ENCODE measurements at places on chromosomes 3 and 15.

DNA sequence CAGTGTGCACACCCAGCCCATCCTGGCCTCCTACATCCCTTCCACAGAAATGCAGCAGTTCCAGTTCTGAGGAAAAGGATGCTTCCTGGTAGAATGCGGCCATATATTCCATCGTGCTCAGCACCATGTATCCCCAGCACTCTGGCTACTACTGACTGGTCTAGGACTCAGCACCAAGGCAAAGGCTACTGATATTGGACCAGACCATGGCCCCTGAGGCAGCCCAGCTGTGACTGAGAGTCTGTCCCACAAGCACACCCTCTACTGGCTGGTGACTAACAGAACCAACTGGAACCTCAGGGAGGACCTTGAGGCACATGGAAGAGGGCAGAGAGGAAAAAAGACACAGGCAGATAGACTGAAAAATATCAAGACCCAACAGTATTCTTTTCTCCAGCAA, 30.0 kb downstream of the TARS3 start:
- DNase-seq: no peak

DNA sequence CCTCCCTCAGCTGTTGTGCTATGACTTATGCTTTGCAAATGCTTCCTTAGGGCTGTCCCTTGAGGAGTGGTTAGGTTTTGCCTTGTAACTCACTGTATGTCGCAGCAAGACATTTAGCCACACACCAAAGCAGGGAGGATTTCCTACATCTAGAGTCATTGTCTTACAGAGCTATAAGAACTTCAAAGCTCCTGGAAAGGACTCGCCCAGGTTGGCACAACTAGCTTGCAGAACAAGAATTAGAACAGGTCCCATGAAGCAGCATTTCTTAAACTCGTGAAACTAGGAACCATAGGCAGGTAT, 19.4 kb upstream of the ACAP2 start:
- no peak for DNase-seq

DNA sequence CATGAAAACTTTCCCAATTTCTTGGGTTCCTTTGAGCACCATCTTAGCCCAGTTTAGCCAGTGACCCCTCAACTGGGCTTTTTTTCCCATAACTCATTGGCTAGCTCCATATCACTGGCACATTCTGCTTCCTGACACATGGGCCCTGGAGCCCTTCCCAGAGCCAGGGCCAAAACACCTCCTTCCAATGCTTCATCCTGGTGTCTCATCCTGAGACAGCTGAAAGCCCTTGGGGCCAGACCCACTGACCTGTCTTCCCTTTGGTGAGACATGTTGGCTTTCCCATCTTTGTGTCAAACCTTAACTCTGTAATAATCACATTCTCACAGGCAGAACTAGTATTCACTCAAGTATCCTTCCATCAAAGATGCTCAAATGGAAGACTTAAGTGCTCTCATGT, 82.6 kb upstream of the SMAD3 start:
- no peak for DNase-seq

DNA sequence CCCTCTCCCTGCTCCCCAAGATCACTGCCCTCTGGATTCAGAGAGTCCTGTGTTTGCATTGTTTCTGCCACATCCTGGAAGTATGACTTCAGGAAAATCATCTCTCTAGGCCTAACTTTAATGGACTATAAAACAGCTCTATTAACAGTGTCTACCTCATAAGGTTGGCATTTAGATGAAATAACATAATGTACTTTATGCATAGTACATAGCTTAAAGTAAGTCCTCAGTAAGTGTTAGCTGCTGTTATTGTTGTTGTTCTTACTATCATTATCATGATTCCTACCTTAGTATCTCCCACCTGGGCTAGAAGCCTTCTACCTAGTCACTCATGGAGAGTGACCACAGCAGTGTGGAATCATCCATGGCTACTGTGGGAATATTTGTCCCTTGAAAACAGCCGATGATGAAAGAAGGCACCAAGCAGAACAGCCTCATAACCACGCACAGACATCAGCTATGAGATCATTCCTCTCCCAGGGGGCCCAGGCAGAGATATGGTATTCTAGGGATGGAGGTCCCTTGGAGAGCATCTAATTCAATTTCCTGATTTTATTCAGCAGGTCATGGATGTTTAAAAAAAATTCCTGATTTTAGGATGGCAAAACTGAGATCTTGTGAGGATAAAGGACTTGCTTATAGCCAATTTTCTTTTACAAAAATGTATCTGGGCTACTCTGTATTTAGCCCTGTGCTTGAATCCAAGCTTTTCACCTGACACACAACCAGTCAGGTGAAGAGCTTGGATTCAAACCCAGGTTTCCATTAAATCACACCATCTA, 1.9 kb downstream of the FSD2 start:
- DNase-seq: no peak

DNA sequence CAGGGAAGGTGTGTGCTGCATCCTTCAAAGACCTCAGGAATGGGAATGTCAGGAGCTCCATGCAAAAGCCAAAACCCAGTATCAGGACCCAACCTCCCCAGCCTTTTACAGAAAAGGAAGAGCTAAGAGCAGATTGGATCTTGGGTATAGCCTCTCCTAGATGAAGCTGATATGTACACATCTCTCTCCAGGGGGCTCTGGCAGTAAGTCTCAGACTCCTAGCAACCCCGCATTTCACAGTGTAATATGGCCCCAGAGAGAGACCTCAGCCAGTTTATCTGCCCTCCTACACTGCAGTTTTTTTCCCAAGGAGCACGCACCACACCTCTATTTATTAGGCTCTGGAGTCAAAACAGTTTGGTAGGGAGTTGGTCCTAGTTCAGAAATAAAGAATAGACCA, 88.2 kb downstream of the RBPMS2 start:
- DNase-seq: no peak

- no peak for DNase-seq
Measured at GRCh38 chr3:189458528-189458927, 172.7 kb upstream of the TP63 start.

GRCh38 chr3:183777016-183777618, 48.3 kb downstream of the MAP6D1 start:
- DNase-seq: no peak

DNA sequence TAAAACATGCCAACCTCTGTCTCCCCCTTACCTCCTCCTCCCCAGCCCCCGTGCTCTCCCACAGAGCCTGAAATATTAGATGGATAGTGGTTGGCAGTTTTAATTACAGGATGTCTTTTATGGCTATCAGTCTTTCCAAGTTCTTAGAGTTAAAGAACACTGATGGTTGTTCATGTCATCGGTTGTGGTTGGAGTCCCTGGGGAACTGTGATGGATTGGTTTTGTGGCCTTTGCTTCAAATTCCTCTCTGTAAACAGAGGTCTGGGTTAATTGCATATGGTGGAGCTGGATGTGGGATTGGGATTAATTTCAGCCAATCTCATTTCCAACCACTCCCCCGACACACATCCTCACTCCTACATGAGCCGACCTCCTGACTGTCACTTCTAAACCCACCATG, 164.5 kb upstream of the PROK2 start:
- DNase-seq: no peak

DNA sequence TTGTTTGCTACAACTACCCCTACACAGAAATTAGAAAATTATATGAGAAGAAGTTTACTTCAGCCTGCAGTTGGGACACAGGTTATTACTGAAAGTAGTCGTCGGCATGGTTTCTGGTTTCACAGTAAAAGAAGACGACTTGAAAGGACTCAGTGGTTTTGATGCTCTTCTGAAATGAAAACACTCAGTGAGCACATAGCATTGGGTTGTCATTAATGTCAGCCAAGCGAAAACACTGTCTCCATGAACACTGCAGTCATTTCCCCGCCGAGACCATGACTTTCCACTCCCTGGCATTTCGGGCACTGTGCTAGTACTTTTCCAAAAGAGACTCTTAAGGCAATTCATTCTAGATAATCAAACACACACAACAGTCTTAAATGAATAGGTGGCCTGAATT, 69.2 kb upstream of the ICE2 start:
- DNase-seq: peak; percentile 44

- no peak for DNase-seq
Measured at GRCh38 chr15:77901921-77902750, 175.4 kb downstream of the TBC1D2B start.

- DNase-seq: no peak
Measured at GRCh38 chr3:58569287-58570001, 7.7 kb downstream of the FAM107A start.

GRCh38 chr3:144770281-144770680, 798.7 kb downstream of the DIPK2A start:
- no peak for DNase-seq

GRCh38 chr3:42349765-42350594, 60.4 kb downstream of the LYZL4 start:
- no peak for DNase-seq

GRCh38 chr3:133466531-133467386, 66.9 kb downstream of the BFSP2 start:
- DNase-seq: no peak

- DNase-seq: no peak
Measured at GRCh38 chr3:105629718-105630117, 239.1 kb downstream of the CBLB start.

All from activated naive CD8-positive, alpha-beta T cell treated with anti-CD3 and anti-CD28 coated beads, Interleukin-2, amount 50 U/mL, for 16 hours (primary cell).